ENCODE measurements at places on chromosomes 7 and 10.
A peak's percentile ranks its signal among the peaks of the same experiment; 100 is the strongest.

DNA sequence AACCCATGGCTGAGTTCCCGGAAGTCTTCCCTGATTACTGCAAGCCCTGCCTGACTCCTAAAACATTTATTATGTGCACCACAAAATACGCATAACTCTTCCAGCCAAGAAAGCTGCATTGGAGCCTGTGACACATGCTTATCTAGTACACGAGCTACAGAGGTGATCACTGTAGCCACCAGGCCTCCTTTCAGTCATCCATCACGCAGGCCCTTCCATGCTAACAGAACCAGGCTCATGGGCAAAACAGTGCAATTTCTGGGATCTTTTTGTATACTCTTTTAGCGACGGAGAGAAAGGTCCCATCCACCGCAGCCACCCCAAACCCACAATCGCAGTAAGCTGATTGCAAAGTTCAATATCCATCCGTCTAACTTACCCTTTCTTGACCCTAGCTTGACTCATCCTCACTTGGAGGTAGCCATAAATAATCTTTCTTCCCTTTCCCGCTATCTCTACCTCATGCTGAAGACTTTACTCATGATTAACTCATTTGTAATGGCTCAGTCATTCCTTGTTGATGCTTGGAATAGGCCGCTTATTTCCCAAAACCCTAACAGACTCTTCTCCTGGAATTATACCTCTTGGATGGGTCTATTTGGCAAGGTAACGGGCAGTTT lies 1203.5 kb downstream of the TYW1 start:
- no peak for DNase-seq

DNA sequence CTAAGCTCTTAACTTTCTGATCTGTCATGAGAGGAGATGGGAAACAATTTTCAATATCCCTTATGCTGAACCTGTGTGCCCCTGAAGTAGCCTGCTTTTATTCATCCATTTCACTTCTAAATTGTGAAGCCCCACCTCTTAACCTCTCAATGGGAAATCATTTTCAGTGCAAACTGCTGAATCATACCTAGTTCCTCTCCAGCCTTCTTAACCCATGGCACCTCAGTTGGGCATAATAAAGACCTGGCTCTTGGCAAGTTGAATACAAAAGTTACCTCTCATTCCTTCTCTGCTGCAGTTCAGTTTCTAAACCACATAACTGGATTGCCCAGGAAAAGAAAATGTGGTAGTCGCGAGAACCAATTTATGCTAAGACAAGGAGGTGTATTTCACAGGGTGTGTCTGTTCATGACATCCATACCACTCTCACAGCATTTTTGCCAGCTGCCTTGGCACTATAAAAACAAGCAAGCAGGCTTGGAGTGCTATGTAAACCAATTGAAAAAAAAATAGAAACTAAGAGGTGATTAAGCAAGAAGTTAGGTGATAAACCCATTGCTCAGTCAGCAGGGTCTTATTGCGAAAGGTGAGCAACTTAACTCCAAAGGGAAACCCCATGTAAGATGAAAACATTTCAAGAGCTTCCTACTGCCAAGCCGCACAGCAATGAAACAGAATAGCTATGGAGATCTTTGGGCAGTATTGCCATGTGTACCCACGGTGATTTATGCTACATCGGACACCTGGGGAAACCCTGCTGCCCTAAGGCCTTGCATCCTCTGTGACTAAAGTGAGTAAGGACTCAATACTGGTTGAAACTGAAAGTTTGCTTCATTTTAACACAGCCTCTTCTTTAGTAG lies 57.0 kb upstream of the DKK1 start:
- no peak for DNase-seq

DNA sequence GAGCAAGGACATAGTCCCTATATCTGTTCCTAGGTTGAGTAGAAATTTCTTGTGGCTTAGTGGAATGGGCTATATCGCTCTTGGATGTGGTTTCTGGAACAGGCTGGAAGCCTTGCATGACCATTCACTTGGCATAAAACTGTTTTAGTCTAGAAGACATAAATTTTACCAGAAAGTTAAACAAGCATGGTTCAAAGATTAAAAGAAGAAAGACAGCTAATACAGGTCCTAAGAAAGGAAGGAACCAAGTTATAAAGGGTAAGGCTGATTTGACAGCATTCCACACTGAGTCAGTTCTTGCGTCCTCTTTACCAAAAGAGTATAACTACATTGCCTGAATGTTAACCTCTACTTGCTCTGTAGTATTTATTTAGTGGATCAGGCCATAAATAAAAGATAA lies 724.2 kb downstream of the SORCS1 start:
- no peak for DNase-seq

GRCh38 chr10:104563548-104563947 lies 77.5 kb upstream of the SORCS3 start:
- no peak for DNase-seq

- peak; percentile 21 for DNase-seq
These were observed 12.7 kb upstream of the GSAP start for GRCh38 chr7:77428777-77429231.

GRCh38 chr10:99775850-99776249 lies 6.6 kb upstream of the ABCC2 start:
- DNase-seq, result no peak

- DNase-seq, result no peak
These were observed at the start of gene POU6F2 for GRCh38 chr7:38977685-38978084. TSS of gene POU6F2 (plus strand) at chr7:38977909. CDS start at chr7:38977954, 45 bp downstream.

DNA sequence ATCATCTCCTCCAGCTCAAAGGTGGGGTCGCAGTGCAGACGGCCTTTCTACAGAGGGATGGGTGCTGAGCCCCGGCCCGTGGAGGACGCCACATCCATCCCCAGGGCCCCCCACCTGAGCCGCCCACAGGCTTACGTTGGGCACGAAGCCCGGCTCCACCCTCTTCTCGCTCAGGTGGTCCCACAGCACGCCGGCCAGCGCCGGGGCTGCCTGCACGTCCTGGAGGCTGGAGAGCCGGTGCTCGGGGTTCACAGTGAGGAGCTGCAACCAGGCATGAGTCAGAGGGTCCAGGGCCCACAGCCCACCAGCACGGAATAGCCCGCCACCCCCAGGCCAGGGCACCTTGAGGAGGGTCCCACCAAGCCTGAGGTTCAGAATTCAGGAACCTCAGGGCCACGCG lies 36.0 kb downstream of the DPYSL4 start:
- no peak for DNase-seq

DNA sequence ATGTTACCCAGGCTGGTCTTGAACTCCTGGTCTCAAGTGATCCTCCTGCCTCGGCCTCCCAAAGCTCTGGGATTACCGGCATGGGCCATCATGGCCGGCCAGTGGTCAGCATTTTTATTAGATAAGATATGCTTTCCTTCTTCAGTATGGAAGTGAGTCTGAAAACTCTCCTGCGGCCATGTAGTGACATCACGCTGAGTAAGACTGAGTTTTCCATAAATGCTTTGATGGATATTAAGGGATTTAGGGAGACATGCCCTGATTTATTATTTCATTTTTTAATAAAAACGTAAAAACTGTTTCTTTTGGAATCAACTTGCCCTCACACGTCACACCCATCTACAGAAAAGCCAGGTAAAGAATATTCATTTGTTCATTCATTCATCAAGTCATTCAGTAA lies 48.4 kb downstream of the DYNC1I1 start:
- DNase-seq, result no peak

GRCh38 chr10:35882422-35883150 lies 240.5 kb upstream of the FZD8 start:
- no peak for DNase-seq

- DNase-seq, result no peak
These were observed 78.7 kb upstream of the MKRN1 start for GRCh38 chr7:140557809-140558518.

GRCh38 chr7:151177310-151177709 lies 9.7 kb downstream of the ASB10 start:
- peak; percentile 52 for DNase-seq

DNA sequence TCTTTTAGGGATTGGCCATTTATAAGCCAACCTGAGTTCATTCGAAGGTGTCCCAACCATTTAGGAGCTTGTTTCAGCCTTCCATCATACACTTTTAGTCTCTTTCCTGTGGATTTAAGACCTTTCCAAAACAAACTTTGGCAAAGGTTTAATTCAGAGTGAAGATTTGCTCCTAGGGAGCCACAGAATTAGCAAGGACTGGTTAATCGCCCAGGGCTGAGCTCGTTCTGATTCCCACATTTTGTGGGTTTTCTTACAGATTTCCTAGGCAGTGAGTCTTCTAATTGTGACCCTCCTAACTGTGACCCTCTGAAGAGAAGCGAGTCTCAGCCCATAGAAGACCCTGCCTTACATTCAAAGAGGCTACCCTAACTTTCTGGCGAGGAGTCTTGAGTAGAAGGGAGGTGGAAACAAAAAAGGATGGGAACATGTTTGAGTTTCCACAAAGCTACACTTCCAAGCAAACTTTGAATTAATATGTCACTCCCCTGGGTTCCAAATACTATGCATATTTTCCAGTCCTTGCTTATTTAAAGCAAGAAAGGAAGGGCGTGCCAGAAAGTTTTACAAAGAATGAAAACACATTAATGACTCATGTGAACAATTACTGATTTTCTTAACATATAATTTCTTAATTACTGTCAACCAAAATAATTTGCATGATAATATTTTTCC lies 118.3 kb downstream of the ARID5B start:
- no peak for DNase-seq

DNA sequence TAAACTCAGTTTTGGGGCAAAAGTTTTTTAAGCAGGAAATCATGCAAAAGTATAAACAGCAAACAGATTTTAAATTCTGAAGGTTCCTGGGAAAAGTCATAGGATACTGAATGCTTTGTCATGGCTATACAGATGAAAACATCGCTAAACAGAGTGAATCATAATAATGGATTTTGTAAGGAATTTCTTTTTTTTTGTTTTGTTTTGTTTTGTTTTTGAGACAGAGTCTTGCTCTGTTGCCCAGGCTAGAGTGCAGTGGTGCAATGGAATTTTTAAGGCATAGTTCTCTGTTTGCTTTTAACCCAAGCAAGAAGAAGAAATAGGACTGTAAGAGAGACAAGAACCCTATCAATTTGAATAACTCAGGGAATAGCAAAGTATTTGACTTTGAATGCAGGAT lies 285.3 kb downstream of the NRG3 start:
- DNase-seq, result no peak

DNA sequence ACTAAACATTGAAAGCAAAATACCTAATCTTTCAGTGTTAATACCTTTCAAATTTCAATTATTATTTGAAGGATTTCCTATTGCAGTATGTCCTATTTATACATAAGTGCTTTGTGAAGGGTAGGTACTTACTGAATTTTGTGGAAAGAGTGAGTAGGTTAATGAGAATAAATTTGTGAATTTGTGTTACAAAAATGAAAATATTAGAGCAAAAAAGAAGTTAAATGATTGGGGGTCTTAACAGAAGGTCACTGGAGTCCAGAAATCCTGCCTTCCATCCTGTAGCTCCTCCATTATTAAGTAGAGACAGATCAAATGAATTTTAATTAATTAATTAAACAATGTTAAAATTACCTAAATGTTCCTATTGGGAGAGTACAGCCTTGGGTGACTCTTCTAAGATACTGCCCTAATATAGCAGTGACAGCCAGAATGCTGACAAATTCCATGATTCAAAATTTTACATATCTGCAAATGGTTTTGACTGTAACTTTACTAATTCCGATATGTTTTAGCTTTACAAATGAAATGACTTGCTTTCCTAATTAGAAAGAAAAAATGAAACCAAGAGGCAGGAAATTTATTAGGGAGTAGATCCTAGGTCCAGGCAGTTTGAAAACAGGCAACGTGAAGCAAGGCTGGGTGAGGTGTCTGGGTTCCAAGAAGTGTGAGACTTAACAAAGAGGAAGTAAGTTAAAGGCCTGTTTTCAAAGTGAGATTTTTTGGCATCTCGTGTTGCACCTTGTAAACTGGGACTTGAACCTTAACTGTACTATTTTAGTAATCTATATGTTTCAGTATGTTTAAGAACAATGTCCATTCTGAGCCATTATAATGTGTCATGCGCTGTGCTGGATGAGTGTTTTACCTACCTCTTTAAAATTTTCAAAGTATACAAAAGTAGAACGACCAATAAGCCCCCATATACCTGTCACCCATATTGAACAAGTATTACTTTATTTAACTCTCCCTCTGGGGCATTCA lies 1.5 kb downstream of the PIK3CG start:
- no peak for DNase-seq

DNA sequence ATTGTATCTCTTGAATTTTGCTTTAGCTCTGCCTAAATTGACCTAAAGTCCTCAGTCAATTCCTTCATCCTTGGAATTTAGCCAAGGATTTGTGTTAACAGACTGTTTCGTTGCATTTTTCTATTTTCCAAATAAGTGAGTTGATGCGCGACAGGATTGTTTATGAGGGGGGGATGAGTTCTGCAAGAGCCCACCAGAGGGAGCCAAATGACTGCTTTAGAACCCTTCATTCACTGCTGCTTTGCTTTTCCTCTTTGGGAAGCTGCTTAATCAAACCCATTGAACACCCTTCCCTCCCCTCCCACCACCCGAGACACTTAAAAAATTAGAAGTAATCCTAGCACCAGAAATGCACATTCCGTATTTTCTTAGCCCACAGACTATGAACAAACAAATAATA lies 33.7 kb upstream of the PTF1A start:
- DNase-seq, result no peak

- peak; percentile 75 for DNase-seq
These were observed 10.9 kb downstream of the JAKMIP3 start for GRCh38 chr10:132076578-132077081.

DNA sequence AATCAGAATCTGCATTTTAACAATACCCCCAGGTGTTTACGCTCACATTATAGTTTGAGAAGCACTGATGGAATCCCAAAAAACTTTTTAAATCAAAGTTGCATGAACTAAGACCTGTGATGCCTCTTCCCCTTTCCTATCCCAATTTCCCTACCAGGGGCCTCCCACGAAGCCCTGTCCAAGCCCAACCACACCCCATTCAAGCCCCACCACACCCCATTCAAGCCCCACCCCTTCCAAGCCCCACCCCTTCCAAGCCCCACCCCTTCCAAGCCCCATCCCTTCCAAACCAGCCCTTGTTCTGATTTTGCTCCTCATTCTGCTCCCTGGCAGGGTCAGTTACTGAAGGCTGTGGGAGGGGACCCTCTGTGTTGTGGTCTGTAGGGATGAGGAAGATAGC lies 9.8 kb upstream of the AQP1 start:
- no peak for DNase-seq

DNA sequence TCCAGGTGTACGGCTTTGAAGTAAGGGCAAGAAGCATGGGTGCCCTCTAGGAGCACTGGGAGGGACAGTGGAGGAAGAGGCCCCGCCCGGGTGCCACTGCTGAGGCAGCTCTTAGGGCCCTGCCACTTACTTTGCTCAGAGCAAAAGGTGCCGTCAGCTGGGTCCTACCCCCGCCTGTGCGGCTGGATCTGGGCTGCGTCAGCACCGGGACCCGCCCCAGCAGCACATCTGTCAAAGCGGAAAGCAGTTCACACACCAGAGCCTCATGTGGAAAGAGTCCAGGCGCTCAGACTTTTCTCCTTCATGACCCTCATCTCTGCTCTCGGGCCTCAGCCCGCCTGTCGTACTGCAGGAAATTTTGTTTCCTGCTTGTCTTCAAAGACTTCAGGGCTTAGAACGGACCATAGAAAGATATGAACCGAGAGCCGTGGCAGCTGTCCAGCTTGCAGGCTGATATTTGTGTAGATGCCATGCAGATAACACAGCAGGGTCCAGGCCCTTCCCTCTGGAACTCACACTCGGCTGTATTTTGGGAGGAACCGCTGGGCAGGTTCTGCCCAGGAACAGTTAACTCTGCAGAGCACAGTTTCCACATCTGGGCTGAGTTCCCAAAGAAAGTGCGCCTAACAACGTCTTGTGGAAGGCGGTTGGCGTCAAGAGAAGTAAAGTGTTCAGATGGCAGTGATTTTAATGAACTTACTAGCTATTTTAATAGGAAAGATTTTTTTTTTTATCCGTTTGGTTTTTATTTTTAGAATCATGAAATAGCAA lies 44.3 kb upstream of the PRKAR1B start:
- DNase-seq, result no peak
